ENCODE measurements at places on chromosomes 11 and 22.
A peak's percentile ranks its signal among the peaks of the same experiment; 100 is the strongest.

DNA sequence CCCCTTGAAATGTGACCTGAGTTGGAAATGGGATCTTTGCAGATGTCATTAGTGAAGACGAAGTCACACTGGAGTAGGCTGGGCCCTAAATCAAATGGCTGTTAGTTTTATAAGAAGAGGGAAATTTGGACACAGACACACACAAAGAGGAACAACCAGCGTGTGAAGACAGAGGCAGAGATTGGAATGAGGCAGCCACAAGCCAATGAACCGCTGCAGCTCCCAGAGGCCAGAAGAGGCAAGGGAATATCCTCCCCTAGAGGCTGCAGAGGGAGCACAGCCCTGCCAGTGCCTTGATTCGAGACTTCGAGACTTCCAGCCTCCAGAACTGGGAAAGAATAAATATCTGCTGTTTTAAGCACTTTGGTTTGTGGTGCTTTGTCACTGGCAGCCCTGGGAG is 484.5 kb downstream of the MN1 start:
- no peak for DNase-seq

- no peak for DNase-seq
Observed at GRCh38 chr11:34536056-34536455, 22.5 kb upstream of the ELF5 start.

GRCh38 chr22:19404676-19405075 is 26.9 kb downstream of the HIRA start:
- no peak for DNase-seq

- no peak for DNase-seq
Observed at GRCh38 chr22:46115388-46115678, 35.0 kb upstream of the PPARA start.

GRCh38 chr11:94796863-94797262 is 28.7 kb downstream of the AMOTL1 start:
- DNase-seq: no peak

- DNase-seq: no peak
Observed at GRCh38 chr11:95024958-95025357, at the start of gene KDM4E. KDM4E (plus strand) TSS chr11:95025258; CDS start chr11:95025558, 300 bp downstream.

DNA sequence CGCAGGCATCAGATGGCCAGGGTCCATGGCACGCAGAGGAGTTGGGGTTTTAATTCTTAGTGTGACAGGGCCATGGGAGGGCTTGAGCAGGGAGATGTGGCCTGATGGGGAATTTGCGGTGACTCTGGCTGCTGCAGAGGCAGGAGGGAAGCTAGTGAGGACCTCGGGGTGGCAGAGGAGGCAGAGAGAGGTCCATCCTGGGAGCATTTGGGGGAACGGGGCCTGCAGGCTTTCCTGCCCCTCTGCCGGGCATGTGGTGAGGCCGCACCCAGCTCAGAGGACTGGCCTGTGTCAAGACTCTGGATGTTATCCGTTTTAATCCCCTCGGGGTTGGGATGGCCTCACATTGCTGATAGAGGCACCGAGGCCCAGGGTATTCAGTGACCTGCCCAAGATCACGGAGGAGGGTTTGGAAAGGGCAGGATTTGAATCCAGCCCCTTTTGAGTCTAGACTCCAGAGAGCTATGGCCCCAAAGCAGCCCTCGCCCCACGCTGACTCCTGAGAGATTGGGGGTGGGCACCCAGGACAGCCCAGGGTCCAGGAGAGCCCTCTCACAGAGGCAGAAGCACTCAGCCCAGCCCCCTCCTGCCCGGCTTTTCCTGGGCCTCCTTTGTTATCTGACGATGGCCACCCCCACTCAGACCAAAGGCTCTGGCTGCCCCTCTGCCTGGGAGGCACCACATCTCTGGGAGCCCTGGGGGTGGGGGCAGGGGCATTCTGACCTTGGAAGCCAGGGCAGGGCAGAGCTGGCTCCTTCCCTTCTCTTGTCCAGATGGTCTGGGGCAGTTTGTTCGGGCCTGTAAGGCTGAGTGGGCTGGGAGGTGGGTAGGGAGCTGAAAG is 13.9 kb downstream of the MGAT3 start:
- DNase-seq: no peak

DNA sequence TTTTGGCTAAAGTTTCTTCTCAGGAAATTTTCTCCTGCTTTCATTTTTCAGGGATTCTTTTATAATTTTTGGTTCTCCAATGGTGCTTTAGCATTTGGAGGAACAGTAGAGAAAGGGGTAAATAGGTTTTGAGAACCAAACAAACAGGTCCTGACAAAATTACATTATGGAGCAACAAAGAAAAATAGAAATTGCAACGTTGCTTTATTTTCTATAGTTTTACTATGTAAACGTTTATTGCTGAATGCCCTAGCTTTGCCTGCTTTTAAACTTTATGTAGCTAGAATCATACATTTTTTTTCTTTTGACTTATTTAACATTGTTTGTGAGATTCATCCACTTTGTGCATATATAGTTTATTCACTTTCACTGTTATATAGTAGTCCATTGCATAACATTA is 43.8 kb upstream of the OR5P2 start:
- DNase-seq: no peak

GRCh38 chr22:22538226-22538989 is 18.3 kb upstream of the ZNF280A start:
- no peak for DNase-seq

GRCh38 chr11:1774886-1775285 is 11.2 kb upstream of the CTSD start:
- DNase-seq: no peak

- DNase-seq: no peak
Observed at GRCh38 chr11:32081901-32082300, 9.0 kb upstream of the RCN1 start.

- DNase-seq: no peak
Observed at GRCh38 chr22:20011993-20012740, 4.5 kb downstream of the ARVCF start.

GRCh38 chr11:635945-636510 is 1.0 kb upstream of the DRD4 start:
- DNase-seq: no peak

DNA sequence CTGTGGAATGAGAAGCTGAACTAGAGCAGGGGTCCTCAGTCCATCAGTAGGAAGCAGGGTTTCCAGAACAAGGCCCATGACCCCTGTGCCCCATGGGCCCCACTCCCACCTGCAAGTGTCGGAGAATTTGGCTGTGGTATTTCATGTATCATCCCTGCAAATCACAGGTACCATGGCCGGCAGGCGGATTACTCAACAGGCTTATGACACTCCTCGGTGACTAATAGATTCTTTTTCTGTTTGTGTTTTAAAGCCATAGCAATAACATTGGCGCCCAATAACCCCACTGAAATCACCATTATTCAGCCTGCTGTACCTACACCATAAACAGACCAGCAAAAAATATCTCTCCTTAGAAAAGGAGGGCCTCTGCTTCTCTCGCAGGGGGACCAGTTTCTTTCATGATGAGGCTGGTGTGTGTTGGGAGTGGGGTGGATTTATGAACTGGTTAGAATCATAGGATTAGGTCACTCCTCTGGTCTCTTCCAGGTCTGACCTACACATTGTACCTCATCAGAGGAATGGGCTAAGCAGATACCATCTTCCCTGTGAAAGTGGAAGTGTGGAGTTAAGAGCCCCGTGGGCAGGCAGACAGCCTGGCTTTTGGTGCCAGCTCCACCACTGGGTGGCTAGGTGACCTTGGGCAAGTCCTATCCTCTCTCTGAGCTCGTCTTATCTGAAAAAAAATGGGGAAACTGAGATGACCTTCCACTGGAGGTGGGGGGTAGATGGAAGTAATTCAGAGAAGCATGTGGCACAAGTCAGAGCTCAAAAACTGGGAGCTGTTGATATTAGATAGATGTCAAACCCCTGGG is 60.2 kb upstream of the WNT11 start:
- DNase-seq: no peak

GRCh38 chr11:122853971-122854446 is 15.7 kb downstream of the CRTAM start:
- no peak for DNase-seq

DNA sequence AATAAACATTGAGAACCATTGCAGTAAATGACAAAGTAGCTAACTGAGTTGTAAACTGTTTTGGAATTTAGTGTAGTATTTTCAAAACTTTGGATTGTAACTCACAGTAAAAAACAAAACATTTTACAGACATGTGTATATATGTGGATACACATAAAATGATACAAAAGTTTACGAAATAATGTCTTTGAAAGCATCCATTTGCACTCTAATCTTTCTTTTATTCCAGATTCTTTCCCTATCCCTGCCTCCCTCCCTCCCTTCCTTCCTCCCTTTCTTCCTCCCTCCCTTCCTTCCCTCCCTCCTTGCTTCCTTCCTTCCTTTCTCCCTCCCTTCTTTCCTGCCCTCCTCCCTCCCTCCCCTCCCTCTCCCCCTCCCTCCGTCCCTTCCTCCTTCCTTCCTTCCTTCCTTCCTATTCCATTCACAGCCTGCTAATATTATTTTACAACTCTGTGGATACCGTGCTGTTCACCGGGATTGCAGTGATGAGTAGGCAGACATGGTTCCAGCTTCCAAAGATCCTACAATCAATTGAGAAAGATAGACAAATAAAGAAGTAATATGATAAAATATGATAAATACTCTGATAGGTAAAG is 3.5 kb downstream of the RRM1 start:
- DNase-seq: no peak

DNA sequence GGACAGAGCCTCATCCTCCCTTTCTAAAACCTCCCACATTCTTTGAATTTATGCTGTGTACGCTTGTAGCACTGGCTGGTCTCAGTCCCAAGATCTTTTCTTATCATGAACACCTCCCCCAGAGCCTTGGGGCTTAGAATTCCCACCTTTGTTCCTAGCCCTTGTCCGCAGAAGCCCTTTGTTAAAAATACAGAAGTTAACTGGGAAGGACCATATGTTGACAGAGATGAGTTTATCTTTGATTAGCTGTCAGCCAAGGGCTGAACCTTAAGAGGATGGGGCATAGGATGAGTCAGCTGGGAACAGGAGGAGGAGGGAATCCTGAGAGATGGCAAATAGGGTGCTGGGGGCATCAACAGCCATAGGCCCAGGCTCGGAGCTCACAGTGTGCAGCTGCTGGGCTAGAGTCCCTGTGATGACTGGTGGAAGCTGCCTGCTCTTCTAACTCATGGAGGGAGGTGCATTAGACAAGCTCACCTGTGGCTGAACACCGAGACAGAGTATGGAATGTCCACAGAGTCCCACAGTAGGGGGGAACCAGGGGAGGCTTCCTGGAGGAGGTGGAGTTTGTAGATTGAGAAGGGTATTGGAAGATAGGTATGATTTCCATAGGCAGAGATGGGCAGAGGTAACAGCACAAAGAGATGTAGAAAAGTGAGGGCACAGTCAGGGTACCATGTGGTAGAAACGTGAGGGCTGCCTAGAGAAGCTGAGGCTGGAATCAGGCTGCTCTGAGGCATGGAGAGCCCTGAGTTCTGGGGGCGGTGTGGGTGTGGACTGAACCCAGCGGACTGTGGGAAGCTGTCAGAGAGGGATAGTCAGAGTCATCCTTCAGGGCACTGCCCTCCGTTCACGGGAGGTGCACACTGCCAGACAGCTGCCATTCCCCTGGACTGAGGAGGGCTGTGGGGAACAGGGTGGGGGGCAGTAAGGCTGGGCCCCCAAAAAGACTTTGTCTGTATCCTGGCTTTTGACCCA is 9.9 kb downstream of the MICAL2 start:
- no peak for DNase-seq

DNA sequence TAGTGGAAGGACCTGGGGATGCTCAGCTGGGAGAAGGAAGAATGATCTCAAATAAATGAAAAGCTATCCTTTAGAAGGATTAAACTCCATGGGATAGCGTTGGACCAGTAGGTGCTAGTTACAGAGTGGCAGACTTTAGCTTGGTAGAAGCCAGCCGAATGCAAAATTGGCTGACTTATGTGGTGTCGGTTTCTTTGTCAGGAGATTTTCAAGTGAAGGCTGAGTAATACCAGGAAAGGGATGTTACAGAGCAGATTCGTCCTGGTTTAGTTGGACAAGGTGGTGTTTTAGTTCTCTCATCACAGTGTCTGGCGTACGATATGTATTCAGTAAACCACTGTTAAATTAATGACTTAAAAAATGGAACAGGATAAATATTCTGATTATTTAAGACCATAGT is 26.0 kb downstream of the FDX1 start:
- DNase-seq: no peak

- no peak for DNase-seq
Observed at GRCh38 chr11:28969832-28970231, 861.6 kb downstream of the METTL15 start.

- no peak for DNase-seq
Observed at GRCh38 chr11:64848214-64848825, 3.9 kb upstream of the CDC42BPG start.

- DNase-seq: no peak
Observed at GRCh38 chr22:48161298-48161697, 1398.8 kb downstream of the TBC1D22A start.

DNA sequence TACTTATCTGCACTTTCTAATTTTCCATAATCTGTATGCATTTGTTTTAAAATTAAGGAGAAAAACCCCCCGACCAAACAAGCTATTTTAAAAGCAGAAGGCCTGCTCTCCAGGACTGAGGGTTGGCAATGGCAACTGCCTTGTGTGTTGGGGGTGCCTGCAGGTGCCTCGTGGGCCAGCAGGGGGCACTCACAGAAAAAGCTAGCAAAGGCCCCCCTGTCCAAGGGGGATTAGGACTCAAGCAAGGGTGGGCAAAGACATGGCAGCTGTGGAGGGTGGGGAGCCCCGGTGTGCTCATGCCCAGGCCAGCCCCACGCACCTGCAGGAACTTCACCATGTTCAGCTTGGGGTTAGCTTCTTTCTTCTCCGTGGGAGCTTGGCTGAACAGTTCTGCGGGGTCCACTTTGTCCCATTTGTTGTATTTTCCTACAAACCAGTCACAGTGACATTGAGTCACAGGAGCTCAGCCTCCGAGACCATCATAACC is 10.3 kb downstream of the TOP3B start:
- peak; percentile 21 for DNase-seq

DNA sequence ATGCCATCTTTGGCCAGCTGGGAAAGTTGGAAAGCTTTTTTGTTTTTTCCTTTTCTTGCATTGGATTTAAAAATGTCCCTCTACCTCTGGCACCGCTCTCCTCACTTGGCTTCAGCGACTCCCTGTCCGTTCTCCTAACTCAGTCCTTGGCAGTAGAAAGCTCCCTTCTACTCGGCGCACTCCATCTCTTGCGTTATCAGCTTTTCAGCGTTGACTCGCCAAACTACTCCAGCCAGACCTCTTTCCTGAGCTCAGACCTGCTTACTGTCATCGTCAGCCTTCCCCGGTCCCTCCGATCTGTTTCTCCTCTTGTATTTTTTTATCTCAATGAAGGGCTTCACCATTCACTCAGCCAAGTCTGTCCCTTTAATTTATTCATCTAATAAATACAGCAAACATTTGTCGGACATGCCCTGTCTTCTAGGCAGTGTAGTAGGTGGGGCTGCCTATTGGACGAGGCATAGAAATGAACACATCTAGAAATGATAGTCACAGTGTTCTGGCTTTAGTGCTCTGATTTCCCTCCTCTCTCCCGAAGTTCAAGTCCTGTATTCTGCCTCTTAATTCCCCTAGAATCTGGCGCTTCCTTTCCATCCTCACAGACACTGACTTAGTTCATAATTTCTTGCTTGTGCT is 839 bp downstream of the CEP164 start:
- DNase-seq: no peak

GRCh38 chr11:128326791-128327190 is 260.6 kb downstream of the ETS1 start:
- DNase-seq: no peak

- no peak for DNase-seq
Observed at GRCh38 chr11:12456651-12457579, 79.5 kb downstream of the PARVA start.
